Stimulated activated CD4-positive, alpha-beta T cell treated with anti-CD3 and anti-CD28 coated beads, Interleukin-1b, Interleukin-23, amount 100 ng/mL, for 1 hour (primary cell): ENCODE measurements at places on chromosomes 3 and 15.

DNA sequence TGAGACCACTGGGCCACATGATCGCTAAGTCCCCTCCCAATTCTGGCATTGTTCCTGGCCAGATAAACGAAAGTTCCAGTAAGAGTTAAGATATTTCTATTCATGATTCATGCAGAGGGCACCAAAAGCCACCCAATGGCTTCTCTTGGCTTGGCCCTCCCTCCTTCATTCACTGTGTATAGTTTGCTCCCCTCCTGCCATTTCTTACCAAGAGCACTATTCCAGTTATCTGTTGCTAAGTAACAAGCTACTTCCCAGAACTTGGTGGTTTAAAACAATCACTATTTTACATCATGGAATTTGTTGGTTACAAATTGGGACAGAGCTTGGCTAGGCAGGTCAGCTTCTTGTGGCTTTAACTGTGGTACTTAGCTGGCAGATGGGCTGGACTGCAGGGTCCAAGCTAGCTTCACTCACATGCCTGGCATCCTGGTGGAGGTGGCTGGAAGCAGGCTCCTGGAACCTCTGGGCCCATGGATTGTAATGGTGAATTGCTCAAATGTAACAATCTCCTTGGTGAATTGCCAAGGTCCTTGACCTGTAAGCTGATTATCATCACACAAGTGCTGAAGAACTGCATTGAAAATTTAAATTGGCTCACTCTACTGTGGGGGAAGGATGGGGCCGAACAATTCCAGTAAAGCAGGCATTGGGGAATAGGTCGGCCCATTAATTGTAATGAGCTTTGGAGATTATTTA, 16.6 kb downstream of the EAF1 start:
- no peak for DNase-seq

GRCh38 chr3:167241048-167241845, 138.8 kb downstream of the ZBBX start:
- no peak for DNase-seq

- DNase-seq: no peak
Observed at GRCh38 chr3:196708467-196708866, 3.6 kb downstream of the CEP19 start.

- DNase-seq: no peak
Observed at GRCh38 chr15:29043736-29044502, 158.1 kb downstream of the APBA2 start.

GRCh38 chr3:45123030-45123429, 23.1 kb downstream of the CDCP1 start:
- DNase-seq: no peak

- no peak for DNase-seq
Observed at GRCh38 chr3:148957586-148957985, 33.8 kb upstream of the GYG1 start.

DNA sequence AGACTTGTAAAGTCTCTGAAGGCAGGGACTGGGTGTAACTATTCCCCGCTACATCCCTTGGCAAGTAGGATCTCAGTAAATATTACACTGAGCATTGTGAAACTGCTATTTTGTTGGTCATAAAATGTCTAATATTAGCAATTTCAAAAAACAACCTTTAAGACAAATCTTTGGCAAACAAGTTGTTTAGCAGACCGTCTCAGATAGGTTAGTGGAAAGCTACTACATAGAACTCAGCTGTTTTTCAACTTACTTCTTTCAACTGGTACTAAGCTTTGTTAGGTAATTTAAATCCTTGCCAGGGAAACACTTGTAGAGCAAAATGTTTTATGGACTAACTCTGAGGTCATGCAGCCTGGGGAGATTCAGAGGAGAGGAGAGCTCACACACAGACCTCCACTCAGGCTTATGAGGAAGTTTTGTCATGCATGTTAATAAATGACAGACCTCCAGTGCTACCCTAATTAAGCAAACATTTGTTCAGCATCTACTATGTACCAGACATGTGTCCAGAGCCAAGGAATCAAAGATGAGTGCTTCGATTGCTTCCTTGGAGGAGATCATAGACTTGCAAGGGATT, 61.6 kb upstream of the STAC start:
- no peak for DNase-seq

DNA sequence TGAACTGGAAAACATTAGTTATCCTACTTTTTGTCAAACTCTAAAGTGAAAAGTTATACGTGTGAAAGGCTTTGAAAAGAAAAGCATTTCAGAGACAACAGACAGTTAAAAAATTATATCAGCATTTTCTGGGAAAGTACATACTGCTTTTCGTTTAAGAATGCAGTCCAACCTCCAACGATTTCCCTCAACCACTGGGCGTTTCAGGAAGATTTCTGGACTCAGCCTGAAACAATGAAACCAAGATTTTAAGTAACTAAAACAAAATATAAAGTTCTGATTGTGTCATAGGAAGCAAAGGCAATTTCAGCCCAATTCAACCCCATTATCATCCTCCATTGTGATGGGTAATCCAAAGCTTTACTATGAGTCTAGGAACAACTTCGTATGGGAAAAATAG, 110.7 kb downstream of the PLD1 start:
- no peak for DNase-seq

DNA sequence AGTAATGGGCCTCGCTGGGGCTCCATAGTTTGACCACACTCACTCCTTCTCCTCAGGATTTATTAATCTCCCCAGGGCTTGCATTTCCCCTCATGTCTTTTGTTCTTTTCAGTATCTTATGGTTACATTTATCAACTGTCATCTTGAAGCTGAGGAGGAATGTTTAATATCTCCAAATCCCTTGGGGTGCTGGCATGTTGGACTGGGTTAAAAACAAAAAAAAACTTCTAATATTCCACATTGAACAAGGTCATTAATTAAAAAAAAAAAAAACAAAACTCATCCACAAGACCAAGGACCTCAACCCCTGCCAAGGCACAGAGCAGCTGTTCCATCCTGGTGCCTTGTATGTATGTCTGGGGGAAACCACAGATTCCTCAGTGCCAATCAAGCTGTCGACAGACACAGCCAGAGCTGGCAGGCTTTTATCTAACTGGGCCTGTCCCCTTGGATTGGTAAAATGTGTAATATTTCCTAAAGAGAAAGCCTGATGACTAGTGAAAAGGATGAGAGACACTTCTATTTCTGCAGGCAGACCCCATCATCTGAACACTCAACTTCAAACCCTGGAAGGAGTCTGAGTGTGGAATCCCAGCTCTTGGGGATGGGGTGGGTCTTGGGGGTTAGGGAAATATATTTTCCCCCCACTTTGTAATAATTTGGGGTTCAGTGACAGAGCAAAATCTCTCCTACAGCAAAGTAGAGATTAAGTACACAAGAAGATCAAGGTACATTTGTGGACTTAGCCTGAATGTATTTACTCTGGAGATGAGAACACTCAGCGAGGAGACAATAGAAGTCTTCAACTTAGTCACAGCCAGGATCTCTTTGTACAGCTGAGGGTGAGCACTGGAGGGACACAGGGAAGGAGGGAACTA, 69.1 kb downstream of the TTC23 start:
- DNase-seq: no peak

DNA sequence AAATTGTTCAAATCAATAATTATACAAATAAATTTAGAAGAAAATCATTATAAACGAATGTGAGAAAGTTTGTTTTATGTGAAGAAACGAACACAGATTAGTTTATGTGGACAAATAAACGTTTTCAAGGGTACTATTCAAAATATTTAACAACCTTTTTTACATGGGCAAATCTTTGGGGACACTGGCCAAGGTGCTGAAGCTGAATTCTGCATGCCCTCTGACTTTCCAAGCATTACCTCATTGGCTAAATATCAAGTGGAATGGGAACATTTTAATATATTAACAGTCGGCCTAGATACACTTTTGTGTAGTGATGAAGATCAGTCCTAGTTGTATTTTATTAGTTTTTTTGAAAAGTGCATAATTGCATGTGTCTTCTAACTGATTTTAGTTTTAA, 636.4 kb upstream of the DPPA4 start:
- no peak for DNase-seq
